Neuronal stem cell (in vitro differentiated cells): ENCODE measurements at places on chromosomes 3 and 15.

GRCh38 chr15:66364944-66365528, 8.6 kb upstream of the TIPIN start:
- DNase-seq = no peak

GRCh38 chr3:128859630-128860029, 19.8 kb upstream of the ACAD9 start:
- DNase-seq = peak; percentile 29

DNA sequence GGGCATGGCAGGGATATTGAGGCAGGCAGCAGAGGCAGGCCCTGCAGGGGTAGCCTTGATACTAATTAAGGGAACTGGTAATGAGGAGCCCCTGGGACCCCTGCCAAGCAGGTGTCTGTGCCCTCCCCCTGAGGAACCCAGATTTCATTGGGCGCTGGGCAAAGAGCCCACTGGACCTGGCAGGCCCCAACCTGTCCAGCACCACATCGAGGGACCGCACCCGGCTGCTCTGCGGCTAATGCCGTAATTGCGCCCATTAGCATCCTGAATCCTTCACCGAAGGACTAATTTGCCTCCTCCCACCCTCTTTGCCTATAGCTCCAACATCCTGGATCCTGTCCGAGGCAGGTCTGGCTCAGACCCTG, 13.7 kb upstream of the SEMA3B start:
- DNase-seq = no peak

DNA sequence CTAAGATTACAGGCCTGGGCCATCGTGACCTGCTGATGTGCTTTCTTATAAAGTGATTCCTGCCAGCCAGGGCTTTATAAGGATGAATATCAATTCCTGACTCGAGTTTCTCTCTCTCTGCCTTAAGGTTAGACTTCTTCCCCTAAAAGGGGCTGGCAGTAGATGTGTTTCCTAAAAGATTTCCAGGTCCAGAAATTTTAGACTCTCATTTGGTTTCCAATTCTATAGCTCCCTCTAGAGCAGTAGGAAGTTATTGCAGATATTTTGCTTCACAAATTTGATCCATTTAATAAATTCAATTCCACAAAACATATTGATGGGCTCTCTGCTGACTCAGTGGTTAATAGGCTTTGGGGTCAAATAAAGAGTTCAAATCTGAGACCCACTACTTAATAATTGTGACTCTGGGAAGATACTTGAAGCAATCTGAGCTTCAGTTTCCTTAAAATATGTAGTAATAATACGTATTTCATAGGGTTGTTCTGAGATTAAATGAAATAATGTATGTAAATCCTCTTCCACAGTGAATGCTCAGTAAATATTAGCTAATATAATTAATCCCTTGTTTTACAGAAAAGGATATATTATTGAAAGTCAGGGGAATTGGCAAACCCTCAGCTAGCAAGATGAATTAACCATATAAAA, 2.1 kb downstream of the TRIM69 start:
- peak; percentile 20 for DNase-seq

DNA sequence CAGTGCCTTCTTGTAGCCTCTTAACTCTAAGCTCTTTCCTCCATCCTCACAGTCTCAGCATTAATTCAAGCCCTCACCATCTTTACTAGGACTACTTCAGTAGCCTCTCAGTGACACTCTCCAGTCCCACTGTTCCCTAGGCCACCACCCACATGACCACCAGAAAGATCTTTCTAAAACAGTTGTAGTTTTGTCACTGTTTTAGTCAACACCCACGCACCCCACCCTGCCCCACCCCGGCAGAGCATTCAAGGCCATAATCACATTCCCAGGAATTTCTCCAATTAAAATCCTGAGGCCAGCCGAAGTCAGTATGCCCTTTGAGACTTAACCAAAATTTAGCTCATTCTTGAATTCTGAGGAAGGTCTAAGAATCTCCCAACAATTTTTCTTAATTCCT, 31.2 kb upstream of the PSMD6 start:
- DNase-seq = no peak

DNA sequence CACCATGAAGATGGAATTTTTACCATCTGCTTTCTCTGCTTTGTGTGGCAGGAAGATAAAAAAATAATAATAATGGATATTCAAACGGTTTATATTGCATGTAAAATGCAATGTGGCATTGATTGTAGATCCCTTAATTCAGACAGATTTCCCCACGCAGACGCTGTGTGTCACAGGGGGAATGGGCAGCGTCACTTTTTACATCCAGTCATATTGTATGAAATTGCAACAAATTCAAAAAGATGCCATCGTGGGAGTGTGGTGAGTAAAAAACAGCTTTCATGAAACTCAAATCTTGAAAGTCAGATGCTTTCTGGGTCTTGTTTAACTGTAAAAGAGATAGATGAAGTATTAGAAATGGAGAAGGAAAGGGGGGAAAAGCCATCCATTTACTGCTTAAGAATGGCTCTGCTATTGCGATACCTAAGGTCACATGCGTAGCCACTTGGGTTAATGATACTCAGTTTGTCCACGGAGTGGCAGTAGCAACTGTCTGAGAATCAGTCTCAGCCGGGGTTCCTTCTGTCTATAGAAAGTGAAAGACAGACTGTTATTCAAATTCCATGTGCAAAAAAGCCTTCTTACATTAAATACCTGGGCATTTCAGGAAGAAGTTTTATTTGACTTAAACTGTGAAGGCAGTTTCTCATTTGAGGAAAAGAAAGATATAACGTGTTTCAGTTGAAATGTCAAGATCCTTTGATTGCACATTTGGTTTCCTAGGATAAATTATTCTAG, 28.5 kb downstream of the BTD start:
- DNase-seq = peak; percentile 40

DNA sequence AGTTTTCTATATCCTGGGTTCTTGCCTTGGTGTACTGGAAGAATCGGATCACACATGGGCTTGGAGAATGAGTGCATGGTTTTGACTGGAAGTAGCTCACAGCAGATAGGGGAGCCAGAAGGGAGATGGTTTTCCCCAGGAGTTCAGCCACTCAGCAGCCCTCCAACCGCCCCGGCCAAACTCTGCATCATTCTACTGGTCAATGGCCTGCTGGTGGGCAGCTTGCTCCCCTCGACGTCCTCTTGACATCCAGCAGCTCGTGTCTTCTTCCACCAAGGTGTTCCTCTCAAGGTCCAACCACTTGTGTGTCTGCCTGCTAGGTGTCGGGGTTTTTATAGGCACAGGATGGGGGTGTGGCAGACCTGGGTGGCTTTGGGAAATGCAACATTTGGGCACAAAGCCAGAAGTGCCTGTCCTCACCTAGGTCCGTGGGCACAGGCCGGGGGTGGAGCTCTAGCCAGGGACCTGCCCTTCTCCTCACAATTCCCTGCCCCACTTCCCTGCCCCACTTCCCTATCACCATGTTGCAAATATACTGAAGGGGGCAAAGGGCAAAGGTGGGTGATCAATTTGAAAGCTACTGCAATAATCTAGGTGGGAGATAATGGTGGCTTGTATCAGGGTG, 3.0 kb upstream of the GTPBP8 start:
- DNase-seq = no peak

- no peak for DNase-seq
Measured at GRCh38 chr3:53354945-53355498, 7.7 kb upstream of the DCP1A start.

DNA sequence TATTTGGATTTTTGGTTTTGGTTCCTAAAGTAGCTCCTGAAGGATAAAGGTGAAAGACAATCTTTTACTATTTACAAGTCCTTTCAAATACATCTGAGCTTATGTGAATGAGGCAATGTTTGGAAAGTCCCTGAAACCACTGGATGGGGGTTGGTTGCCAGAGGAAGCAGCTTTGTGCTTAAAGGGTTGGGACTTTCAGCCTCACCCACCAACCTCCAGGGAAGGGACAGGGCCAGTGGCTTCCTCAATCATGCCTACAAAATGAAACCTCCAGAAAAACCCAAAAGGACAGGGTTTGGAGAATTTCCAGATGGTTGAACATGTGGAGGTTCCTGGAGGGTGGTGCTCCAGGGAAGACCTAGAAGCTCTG, 20.9 kb upstream of the ABHD17C start:
- no peak for DNase-seq

GRCh38 chr3:127544192-127544802, 46.2 kb downstream of the TPRA1 start:
- peak; percentile 74 for DNase-seq

DNA sequence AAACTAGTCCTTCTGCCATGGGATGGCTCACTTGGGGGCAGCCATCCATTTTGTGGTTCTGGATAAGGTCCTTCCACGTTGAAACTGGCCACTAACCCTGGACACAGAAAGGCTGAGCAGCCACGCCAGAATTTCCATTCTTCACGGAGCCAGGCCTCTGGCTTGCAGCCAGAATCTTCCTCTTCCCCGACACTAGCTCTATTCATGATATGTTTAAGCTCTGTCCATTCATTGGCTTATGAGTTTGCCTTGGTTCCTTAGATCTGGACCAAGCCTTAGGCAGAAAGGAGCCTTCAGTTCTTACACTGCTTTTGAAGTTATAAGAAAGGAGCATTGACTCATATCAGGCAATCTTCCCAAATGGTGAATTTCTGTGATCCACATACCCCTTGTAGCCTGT, 288.4 kb upstream of the GOLGA6L4 start:
- DNase-seq = no peak

- DNase-seq = no peak
Measured at GRCh38 chr3:73072634-73073033, 11.2 kb downstream of the EBLN2 start.

DNA sequence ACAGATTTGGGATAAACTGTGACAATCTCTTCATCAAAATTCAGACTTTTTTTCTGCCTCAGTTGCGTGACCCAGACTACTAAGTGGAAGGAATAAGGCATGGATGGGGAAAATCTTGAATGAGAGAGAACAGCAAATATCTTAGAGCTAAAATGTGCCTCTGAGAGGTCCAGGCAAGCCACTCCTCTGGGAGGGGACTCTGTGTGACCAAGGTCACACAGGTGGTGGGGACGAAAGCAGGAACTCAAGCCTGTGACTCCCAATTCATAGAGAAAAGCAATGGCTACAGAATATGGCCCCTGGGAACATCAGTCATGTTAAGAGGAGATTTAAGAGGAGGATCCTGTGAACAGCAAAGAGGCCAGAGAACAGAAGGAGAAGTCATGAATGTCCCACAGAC, 268.1 kb downstream of the FOXP1 start:
- no peak for DNase-seq

DNA sequence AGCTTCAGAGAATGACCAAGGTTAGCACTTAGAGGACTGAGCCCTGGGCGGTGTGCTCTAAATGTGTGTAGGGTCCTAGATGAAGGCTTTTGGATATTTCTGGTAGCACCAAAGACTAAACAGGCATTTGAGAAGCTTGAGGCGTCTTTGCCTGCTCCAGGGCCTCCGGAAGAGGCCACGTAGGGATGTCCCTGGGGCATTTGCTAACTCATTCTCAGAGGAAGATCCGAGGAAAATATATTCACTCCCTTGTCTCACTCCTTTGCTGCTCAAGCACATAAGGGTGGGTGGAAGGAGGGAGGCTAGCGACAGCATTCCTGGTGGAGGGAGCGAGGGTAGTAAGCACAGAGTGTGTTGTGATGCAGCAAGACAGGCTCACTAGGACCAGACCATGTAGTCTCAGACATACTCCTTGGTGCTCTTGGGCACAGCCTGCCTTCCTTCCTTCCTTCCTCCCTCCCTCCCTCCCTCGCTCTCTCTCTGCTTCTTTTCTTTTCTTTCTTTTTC, 38.5 kb upstream of the XCR1 start:
- no peak for DNase-seq

DNA sequence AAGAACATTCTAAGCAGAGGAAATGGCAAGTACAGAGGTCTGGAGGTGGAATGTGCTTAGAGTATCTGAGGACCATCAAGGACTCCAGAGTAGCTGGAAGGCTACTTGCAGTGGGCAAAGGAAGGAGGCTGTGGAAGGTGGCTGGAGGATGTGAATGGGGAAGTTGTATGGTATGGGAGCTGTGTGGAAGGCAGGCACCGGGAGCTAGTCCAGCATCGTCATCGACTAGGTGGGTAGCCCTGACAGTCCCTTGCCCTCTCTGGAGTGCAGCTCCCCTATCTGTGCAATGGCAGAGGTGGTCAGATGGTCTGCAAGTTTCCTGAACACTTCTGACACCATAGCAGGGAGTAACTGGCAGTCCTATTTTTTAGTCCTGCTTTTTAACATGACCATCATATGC, 19.3 kb downstream of the CCDC13 start:
- DNase-seq = no peak

DNA sequence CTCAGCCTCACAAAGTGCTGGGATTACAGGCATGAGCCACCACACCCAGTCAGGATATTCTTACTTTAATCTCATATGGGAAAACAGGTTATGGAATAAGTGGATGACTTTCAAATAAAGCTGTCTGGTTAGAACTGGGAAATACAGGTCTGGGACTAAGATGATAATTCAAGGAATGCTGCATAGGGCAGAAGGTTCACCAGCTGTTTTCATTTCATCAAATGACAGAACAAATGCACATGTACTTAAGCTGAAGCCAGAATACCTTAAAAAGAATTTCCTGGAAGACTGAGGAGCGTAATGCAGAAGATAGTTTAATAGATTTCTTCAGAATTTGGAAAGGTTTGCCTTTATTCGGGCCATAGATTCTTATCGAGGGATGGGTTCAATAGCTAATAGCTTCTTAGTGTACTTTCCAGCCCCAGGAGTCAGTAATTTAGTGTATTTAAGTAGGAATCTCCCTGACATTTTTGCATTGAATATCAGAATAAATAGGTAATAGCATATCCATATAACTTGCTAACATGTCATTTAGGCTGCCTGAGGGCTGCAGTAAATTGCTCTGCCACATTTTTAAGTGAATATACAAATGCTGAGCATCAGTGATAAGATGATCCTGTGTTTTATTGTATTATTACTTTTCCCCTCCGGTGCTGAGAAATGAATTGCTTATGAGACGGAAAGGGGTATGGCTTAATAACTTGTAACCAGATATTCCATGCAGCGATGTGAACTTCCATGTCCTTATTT, 40.3 kb upstream of the ZNF770 start:
- no peak for DNase-seq

DNA sequence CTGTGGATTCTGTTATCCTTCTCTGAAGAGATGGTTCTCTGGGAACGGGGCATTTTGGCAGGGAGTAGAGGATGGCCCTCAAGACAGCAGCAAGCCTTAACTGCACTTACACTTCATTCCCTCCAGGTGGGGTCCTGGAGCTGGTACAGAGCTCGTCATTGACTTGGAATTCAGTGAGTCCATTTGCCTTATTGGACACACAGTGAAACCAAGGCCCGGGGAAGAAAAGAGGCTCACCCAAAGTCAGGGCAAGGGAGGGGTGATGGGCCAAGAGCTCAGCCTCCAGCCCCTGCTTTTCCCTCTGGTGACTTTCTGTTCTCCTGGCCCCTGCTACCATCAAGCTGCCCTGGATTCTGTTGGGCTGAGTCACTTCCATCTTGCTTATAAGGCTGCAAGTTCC, 125.6 kb downstream of the ETFA start:
- peak; percentile 33 for DNase-seq

- no peak for DNase-seq
Measured at GRCh38 chr15:81311752-81312464, 12.0 kb downstream of the STARD5 start.

DNA sequence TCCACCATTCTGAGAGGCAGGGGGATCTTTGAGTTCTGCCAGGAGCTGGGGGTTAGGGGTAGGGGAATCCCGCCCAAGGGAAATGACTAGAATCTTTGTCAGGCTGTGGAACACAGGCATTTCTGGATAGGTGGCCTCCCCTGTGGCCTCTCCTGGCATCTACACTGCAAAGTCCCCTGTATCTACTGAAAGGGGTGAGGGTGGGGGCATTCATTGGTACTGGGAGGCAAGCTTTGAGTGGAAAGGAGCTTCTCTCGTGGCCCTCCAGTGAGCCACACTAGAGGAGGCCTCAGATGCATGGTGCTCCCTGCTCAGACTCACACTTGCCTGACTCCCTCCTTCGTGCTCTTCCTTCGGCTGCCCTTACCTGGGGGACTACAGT, 59.9 kb downstream of the CCNL1 start:
- no peak for DNase-seq

GRCh38 chr3:60758171-60758570, 493.1 kb downstream of the FHIT start:
- DNase-seq = no peak
